ENCODE measurements at places on chromosomes 1 and 21. TPM values are rescaled to one million over a fixed set of nuclear protein-coding genes. Genes with fewer than 3 reads are reported as not detected.
A peak's percentile ranks its signal among the peaks of the same experiment; 100 is the strongest.

- no peaks in the 10 kb centered on the region for H3K4me1 ChIP-seq
- H3K4me3 ChIP-seq, result no peak overlapping the region
- DNase-seq, result no peak
- peaks cover 45% of the 10 kb centered on the region for H3K36me3 ChIP-seq
- H3K27ac ChIP-seq, result no peak overlapping the region
- H3K27me3 ChIP-seq, result no peaks in the 10 kb centered on the region
Measured at GRCh38 chr21:39251326-39251725, 62.1 kb downstream of the BRWD1 start.

- H3K36me3 ChIP-seq, result peaks cover 1% of the 10 kb centered on the region
- no peak overlapping the region for H3K4me3 ChIP-seq
- H3K4me1 ChIP-seq, result peaks cover 3% of the 10 kb centered on the region
- no peak overlapping the region for H3K27ac ChIP-seq
- no peaks in the 10 kb centered on the region for H3K27me3 ChIP-seq
Measured at GRCh38 chr1:197806718-197807117, 31.4 kb upstream of the DENND1B start.

DNA sequence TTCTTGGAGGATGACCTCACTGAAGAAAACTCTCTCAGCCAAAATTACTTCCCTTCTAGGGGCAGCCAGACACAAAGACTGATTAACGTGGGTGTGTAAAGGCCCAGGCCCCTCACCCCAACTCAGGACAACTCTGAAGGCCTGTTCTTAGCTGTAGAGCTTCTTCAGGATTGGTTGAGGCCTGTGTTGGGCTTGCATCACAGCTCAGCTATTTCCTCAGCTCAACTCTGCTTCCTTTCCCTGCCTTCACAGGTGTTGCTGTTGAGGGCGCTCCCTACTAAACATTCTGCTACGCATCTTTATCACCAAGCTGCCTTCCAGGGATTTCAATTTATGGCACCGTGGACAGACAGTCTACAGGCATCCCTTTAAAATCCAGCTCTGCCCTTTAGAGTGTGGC lies 36.8 kb downstream of the MAB21L3 start:
- DNase-seq, result no peak
- H3K4me3 ChIP-seq, result no peak overlapping the region

- no peak overlapping the region for H3K27ac ChIP-seq
- no peak for DNase-seq
- no peak overlapping the region for H3K4me3 ChIP-seq
- peaks cover 11% of the 10 kb centered on the region for H3K27me3 ChIP-seq
- peaks cover 10% of the 10 kb centered on the region for H3K36me3 ChIP-seq
Measured at GRCh38 chr1:12542138-12542465, 75.9 kb downstream of the DHRS3 start.

- H3K4me3 ChIP-seq, result peak overlapping the region; percentile 45
- no peaks in the 10 kb centered on the region for H3K27me3 ChIP-seq
- peak overlapping the region; percentile 76 for H3K27ac ChIP-seq
- DNase-seq, result peak; percentile 84
Measured at GRCh38 chr1:100441651-100442050, 89.3 kb downstream of the CDC14A start.

DNA sequence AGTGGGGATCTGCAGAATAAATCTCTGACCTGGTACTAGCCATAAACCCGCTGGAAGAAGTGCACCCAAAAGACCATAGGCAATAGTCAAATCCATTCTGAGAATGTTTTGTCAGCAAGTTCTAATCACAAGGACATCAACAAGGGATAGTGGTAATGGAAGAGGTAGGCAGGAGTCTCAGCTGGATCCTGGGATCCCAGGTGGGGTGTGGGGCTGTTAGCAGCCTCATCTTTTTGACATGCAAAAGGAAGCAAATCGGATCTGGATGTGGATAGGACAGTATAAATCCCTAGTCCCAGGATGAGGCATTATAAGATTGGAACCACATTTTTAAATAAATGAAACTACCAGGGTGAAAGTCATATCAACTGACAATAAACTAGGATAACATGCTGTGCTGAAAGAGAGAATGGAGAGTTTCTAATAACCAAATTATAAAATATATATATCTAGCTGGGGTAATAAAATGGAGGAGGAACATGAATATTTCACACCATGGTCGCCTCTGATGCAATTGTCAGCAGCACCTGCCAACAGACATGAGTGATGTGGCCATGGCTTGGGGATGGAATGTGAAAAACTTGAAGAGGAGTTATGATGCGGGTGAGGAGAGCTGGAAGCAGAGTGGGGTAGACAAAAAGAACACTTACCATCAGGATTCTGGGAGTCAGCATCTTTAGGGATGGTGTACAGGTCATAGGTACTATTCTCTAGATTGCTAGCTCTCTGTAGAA lies 23.7 kb upstream of the PEX19 start:
- peak overlapping the region; percentile 39 for H3K27ac ChIP-seq
- no peaks in the 10 kb centered on the region for H3K27me3 ChIP-seq
- DNase-seq, result no peak
- H3K4me1 ChIP-seq, result peaks cover 2% of the 10 kb centered on the region
- peaks cover 64% of the 10 kb centered on the region for H3K36me3 ChIP-seq

GRCh38 chr1:39063775-39064174 lies 37.6 kb downstream of the NDUFS5 start:
- H3K27ac ChIP-seq, result no peak overlapping the region
- H3K27me3 ChIP-seq, result no peaks in the 10 kb centered on the region
- DNase-seq, result no peak
- H3K4me1 ChIP-seq, result no peaks in the 10 kb centered on the region

- peaks cover 8% of the 10 kb centered on the region for H3K36me3 ChIP-seq
- H3K4me3 ChIP-seq, result no peak overlapping the region
- peaks cover 5% of the 10 kb centered on the region for H3K4me1 ChIP-seq
- no peaks in the 10 kb centered on the region for H3K27me3 ChIP-seq
- no peak for DNase-seq
Measured at GRCh38 chr1:207064561-207064960, 11.5 kb downstream of the PFKFB2 start.

DNA sequence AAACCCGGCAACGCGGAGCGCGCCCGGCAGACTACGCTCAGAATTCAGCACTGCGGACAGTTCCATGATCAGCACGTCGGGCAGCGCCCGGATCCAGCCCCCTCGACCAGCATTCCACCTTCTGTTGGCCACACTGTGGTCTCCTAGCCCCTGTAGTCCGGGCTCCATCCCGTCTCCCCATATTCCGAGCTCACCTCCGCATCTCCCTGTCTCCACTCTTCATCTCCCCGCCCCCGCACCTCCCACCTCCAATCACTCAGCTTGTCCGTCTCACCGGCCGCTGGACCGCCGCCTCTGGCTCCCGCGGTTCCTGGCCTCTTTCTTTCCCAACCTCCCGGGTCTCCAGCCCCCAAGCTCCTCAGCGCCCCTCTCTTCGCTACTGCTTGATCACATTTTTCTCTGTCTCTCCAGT lies 500 bp downstream of the EPHA10 start:
- DNase-seq, result peak; percentile 86
- H3K27me3 ChIP-seq, result peaks cover 63% of the 10 kb centered on the region
- no peak overlapping the region for H3K4me3 ChIP-seq

DNA sequence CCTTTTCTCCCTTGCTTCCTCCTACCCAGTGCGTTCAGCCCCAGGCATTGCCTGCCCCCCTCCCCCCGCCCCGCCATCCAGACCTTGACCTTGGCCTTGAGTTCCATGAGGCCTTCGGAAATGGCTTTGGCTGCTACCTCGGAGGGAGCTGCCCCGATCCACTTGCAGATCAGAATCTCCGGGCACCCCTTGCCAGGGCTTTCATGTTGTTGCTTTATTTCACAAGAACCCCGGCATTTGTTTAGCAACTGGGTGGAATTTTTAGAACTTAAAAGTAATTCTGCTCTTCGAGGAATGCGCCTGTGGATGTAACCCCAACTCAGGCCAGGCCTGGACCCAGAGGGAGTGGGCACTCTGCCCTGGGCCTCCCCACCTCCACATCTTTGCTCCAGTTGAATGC lies 154.1 kb upstream of the TMEM51 start:
- H3K27me3 ChIP-seq, result no peaks in the 10 kb centered on the region
- no peak overlapping the region for H3K4me3 ChIP-seq
- H3K27ac ChIP-seq, result no peak overlapping the region
- H3K4me1 ChIP-seq, result no peaks in the 10 kb centered on the region
- DNase-seq, result no peak

DNA sequence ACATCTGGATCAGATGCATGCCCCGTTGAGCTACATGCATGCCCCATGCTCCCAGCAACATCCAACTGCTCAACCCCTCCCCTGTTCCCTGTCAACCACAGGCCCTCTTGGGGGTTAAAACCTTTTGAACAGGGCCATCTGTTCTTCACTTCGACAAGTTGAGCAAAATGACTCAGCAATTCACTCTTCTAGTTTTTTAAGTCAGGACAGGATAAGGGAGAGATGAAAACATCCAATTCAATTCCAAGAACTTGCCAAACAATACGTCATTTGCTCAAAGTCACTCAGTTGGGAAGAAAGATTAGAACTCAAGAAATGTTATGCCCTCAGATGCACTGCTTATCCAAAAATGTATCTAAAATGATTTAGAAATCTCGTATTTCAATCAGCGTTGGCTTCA lies 46.1 kb upstream of the MTF2 start:
- peaks cover 26% of the 10 kb centered on the region for H3K4me1 ChIP-seq
- no peak overlapping the region for H3K4me3 ChIP-seq
- H3K27me3 ChIP-seq, result peaks cover 5% of the 10 kb centered on the region
- H3K36me3 ChIP-seq, result no peaks in the 10 kb centered on the region

- H3K4me1 ChIP-seq, result no peaks in the 10 kb centered on the region
- H3K4me3 ChIP-seq, result no peak overlapping the region
- peaks cover 22% of the 10 kb centered on the region for H3K27me3 ChIP-seq
Measured at GRCh38 chr21:44609193-44609592, 2.7 kb upstream of the KRTAP10-8 start.

GRCh38 chr1:12047120-12047876 lies 15.8 kb upstream of the TNFRSF8 start:
- H3K27ac ChIP-seq, result no peak overlapping the region
- H3K27me3 ChIP-seq, result peaks cover 3% of the 10 kb centered on the region
- no peak overlapping the region for H3K4me3 ChIP-seq
- DNase-seq, result peak; percentile 92
- H3K36me3 ChIP-seq, result no peaks in the 10 kb centered on the region

- peaks cover 30% of the 10 kb centered on the region for H3K4me1 ChIP-seq
- DNase-seq, result no peak
- no peaks in the 10 kb centered on the region for H3K27me3 ChIP-seq
- H3K4me3 ChIP-seq, result no peak overlapping the region
- no peak overlapping the region for H3K27ac ChIP-seq
Measured at GRCh38 chr1:154780541-154780940, 89.5 kb downstream of the KCNN3 start.

DNA sequence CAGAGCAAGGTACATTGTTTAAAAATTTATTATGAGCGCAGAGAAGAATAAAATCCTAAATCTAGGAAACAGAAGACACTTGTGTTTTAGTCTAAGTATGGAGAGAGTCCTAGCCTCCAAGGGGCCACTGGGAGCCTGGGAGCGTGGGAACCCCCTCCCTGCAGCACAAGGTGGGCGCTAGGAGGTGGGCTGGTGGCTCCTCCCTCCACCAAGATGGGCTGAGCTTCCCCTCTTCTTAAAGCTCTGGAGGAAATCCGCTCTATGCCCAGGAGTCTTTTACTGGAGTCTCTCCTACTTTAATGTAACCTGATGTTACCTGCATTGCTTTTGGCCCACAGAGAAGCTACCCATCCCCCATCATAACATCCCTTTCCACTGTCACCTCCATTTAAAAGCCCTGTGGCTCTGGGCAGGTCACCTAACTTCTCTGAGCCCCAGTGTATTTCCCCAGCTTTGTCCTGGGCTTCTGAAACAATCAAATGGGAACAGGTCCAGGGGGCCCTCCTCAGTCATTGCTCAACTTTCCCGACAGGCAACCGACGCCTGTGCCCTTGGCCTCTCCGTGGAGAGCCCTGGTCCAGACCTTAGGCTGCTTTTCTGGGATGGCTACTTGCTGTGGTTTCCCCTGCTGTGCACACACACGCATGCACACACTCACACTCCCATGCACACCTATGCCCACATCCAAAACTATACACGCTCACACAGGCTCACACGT lies 181.5 kb downstream of the NPHP4 start:
- no peak overlapping the region for H3K4me3 ChIP-seq
- H3K27ac ChIP-seq, result no peak overlapping the region
- no peaks in the 10 kb centered on the region for H3K36me3 ChIP-seq
- DNase-seq, result no peak

- H3K27me3 ChIP-seq, result no peaks in the 10 kb centered on the region
- H3K4me1 ChIP-seq, result no peaks in the 10 kb centered on the region
- no peak overlapping the region for H3K4me3 ChIP-seq
- no peak for DNase-seq
Measured at GRCh38 chr1:163897412-163898155, 575.8 kb downstream of the NUF2 start.

GRCh38 chr1:2240270-2241156 lies 12.4 kb downstream of the SKI start:
- peak overlapping the region; percentile 74 for H3K27ac ChIP-seq
- H3K36me3 ChIP-seq, result peaks cover 35% of the 10 kb centered on the region

DNA sequence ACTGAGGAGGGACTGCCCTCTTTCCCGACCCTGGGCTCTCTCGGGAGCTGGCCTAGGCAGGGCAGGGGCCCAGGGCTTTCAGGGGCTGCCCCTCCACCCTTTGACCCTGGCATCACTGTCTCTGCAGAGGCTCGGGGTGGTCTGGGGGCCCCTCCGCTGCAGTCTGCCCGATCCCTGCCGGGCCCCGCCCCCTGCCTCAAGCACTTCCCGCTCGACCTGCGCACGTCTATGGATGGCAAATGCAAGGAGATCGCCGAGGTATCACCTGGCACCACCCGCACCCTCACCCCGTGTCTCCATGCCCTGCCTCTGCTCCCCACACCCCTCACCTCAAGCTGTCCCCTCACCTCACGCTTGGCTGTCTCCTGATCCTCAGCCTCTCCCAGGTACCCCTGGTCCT lies 5.5 kb downstream of the AMPD2 start:
- H3K4me1 ChIP-seq, result peaks cover 40% of the 10 kb centered on the region
- H3K4me3 ChIP-seq, result no peak overlapping the region
- peak overlapping the region; percentile 41 for H3K27ac ChIP-seq
- DNase-seq, result no peak

The CNTN2 gene
- not detected for total RNA-seq

The RPE65 gene
- total RNA-seq, result not detected

The F13B gene
- total RNA-seq, result not detected

The OR2T11 gene
- not detected for total RNA-seq

The IQGAP3 gene
- 11.2 TPM for total RNA-seq

The UBE4B gene
- 31.1 TPM for total RNA-seq

The FAM110D gene
- total RNA-seq, result 0.09 TPM

The UBXN10 gene
- total RNA-seq, result 1.2 TPM

The SV2A gene
- 18.0 TPM for total RNA-seq
